Left renal cortex interstitium (tissue), 4 donors: ENCODE measurements at places on chromosomes 5 and 9. TPM values are rescaled to one million over a fixed set of nuclear protein-coding genes. Genes with fewer than 3 reads are reported as not detected.
A peak's percentile ranks its signal among the peaks of the same experiment; 100 is the strongest.

TMEM8B gene
- polyA plus RNA-seq: 28.7 TPM

- DNase-seq: no peak
Measured at GRCh38 chr5:35990520-35990919, 670 bp downstream of the UGT3A1 start.

DNA sequence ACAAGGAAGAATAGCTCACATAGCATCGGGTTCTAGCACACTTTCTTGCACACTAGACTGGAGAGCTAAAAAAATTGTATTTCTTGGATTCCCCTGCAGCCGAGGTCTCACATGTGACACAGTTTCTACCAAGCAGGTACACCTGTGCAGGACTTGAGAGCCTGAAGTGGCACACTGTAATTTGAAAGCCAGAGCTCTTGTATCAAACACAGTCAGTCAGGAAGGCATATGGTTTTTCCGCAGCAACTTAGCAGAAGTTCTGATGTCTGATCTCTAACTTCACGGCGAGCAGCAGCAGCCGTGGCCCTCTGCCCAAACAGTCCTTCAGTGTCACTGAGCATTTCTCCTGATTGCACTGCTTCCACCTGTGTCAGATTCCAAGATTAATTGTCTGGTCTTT is 25.5 kb downstream of the TMEM245 start:
- DNase-seq: no peak

- DNase-seq: no peak
Measured at GRCh38 chr9:99425923-99426842, 204.1 kb downstream of the SEC61B start.

- DNase-seq: no peak
Measured at GRCh38 chr5:144060598-144060997, 109.9 kb downstream of the YIPF5 start.

DNA sequence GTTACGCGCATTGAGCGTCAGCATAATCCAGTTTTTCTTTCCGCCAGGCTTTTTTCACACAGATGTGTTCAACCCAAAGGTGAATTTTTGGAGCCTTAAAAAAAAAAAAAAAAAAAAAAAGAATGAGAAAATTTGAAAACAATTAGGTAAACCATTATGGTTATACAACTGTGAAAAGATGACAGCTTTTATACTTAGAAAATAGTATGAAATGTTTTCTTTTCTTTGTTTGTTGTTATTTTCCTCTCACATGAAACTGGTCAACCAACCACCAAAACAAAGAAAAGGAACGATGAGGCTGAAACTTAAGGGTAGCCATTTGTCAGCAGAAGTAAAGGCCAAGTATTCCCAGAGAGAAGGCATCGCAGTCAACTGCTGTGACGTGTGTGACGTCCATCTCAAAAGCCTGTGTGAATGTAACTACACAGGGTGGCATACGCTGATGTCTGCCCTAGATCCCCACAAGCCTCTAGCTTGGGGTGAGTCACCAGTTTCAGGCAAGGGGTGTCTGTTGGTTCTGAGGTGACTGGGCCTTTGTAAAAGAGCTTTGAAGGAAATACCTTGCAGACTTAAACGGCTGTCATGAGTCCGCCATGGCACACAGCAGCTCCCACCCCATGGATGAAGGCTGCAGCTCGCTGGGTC is 182.9 kb downstream of the AOPEP start:
- no peak for DNase-seq

DNA sequence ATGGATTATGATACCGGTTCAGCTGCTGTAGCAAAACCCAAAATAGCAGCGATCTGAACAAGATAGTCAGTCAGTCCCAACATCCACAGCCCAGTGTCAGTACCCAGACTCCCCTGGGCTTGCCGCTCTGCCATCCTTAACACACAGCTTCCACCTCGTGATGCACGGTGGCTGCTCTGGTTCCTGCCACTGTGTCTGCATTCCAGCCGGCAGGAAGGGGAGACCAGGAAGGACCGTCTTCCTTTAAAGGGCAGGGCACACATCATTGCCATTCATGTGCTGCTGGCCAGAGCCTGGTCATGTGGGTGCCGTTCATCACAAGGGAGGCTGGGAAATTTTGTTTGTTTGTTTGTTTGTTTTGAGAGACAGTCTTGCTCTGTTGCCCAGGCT is 131.0 kb upstream of the IER5L start:
- no peak for DNase-seq

- DNase-seq: no peak
Measured at GRCh38 chr9:134321531-134321930, 4.7 kb upstream of the RXRA start.

GRCh38 chr9:134863306-134863902 is 17.2 kb upstream of the FCN2 start:
- no peak for DNase-seq

CCDC183 gene
- 3.7 TPM for polyA plus RNA-seq

DNA sequence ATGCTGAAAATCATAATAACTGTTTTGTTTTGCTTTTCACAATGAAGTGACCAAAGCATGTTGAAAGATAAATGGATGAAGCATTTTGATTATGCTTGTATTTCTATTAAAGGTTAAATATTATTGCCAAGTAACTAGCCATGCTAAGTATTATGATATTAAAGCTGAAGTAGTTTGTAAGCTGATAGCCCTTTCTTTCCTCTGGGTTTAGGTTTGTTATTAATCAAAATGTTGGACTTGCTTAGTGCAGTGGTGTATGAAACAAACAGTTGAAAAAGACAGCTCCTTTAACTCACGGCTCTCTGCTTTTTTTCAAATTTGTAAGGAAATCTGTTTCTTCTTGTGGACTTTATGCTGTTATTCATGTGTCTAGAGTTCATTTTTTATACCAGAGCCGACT is 246.0 kb downstream of the CWC27 start:
- DNase-seq: no peak

LAMC3 gene
- 38.8 TPM for polyA plus RNA-seq

- no peak for DNase-seq
Measured at GRCh38 chr5:170302653-170303501, 5.3 kb upstream of the LCP2 start.

AQP3 gene
- 100 TPM for polyA plus RNA-seq

DNA sequence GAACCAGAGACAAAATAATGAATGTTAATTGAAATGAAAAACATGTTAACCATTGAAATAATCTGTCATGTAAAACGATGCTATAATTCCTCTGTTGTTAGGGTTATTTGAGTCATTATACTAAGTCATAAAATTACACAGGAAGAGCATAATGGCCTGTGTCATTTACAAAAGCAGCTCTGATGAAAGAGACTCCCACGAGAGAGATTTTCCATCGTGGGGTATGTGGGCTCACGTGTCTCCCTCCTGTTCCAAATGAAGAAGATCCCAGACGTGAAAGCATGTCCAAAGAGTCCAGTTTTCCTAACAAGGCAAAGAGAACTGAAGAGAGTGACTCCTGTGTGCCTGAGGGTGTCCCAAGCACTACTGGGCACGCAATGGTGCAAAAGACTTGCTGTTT is 379.8 kb downstream of the SPOCK1 start:
- DNase-seq: no peak

- DNase-seq: no peak
Measured at GRCh38 chr9:18910435-18910834, 122.6 kb downstream of the SAXO1 start.

CHD1 gene
- 81.8 TPM for polyA plus RNA-seq

GRCh38 chr5:62112689-62113228 is 193.2 kb upstream of the KIF2A start:
- DNase-seq: no peak

DMRT3 gene
- 1.9 TPM for polyA plus RNA-seq

- peak; percentile 65 for DNase-seq
Measured at GRCh38 chr5:142280066-142281007, 44.5 kb downstream of the SPRY4 start.

MYMK gene
- polyA plus RNA-seq: not detected

SPATA31A3 gene
- polyA plus RNA-seq: not detected

- DNase-seq: no peak
Measured at GRCh38 chr9:114958021-114958843, 27.8 kb upstream of the TNFSF8 start.

DNA sequence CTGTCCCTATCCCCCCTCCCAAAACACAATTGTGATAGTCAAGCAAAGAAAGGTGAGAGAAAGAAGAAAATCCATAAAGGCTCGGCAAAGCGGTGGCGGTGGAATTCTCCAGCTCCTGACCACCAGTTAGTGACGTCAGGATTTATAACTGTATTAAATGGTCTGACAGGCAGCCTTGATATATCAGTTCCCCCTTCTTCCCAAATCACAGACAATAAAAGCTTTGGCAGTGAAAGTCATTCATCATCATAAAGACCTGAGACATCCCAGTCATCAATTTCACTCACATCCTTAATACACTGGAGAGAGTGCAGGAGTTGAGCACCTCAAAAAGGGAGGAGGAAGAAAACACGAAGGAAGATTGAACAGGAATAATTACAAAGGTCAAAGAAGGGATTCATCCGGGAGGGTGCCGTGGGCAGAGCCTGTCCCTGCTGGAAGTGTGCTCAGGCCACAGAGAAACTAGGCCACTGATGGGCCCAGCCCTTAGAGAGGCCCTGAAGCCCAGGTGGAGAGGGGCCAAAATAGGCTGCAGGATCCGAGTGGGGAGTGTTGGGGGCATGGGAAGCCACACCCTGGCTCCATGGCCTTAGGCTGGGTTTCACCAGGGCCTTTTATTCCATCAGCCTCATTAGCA is 131.9 kb downstream of the PAX5 start:
- DNase-seq: no peak

GRCh38 chr9:112782218-112782617 is 31.7 kb downstream of the SNX30 start:
- DNase-seq: no peak

SIL1 gene
- polyA plus RNA-seq: 55.8 TPM

DNA sequence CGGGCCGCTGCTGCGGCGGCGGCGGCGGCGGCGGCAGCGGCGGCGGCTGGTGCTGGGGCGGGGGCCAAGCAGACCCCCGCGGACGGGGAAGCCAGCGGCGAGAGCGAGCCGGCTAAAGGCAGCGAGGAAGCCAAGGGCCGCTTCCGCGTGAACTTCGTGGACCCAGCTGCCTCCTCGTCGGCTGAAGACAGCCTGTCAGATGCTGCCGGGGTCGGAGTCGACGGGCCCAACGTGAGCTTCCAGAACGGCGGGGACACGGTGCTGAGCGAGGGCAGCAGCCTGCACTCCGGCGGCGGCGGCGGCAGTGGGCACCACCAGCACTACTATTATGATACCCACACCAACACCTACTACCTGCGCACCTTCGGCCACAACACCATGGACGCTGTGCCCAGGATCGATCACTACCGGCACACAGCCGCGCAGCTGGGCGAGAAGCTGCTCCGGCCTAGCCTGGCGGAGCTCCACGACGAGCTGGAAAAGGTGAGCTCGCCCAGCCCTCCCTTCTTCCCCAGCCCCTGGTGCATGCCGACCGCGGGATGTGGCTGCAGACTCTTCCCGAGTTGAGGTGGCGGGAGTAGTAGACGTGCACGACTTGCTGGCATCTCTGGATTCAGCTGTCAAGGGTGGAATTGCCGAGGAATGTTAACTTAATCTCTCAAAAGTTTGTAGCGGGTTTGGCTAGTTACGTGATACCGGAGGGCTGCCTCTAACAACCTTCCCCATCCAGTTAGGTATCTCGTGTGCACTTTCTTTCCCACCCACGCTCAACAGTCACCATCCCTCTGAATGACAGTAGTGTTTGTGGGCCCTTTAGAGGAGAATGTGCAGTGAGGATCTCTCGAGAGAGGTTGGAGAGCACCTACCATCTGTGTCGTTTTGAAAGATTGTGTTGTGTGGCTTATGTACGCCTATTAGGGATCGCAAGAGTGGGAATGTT is 932 bp downstream of the SLC12A2 start:
- no peak for DNase-seq

C1QTNF3 gene
- 46.4 TPM for polyA plus RNA-seq

PCDHGB4 gene
- 5.9 TPM for polyA plus RNA-seq

NR5A1 gene
- not detected for polyA plus RNA-seq

PCDHA6 gene
- polyA plus RNA-seq: 0.46 TPM

AOPEP gene
- 50.9 TPM for polyA plus RNA-seq

DNA sequence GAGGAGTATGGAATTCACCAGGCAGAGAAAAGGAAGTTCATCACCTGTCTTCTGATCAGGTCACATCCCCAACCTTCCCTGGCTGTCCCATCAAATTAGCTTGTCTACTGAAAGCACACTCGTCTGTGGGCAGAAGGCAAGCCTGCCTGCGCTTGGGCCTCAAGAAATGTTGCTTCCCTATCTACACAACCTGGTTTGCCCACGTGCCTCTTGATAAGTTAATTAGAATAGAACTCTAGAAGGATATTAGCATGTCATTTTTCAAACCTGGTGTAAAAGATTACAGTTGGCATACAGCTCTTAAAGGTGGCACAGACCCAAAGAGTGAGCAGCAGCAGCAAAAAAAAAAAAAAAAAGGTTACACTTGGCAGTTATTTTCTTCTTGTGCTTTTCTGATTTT is 5.1 kb downstream of the TTC23L start:
- DNase-seq: no peak

DNA sequence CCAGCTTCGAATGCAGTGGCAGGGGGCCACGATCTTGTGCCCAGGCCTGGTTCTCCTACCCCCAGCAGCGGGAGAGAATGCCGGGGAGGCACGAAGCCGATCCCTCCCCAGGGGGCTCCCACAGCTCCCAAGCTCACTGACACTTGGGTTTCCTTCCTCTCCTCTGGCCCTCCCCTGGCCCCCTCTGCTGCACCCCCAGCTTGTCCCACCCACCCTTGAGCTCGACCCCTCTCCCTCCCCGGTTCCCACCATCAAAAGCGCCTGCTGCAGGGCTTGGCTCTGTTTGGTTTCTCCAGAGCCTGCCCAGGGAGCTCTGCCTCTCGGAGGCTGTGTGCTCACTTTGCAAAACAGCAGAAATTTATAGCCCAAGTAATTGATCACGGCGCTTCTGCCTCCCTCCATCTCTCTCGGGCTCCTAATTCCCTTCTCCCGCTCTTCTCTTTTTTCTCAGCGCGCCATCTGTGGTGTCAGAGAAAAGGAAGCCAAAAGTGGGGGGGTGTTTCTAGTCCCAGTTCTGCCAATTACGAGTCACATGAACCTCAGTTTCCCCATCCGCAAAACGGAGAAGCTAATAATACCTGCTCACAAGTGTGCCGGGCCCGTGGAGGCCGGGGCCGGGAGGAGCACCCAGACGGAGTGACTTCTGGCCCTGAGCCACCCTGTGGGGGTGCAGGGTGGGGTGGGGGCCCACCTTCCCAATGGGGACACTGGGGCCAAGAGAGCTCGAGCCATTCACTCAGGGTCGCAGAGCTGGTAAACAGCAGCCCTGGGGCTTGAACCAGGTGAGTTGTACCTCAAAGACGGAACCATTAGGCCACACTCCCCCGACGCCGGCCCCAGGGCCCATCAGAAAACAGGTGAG is 141.2 kb upstream of the IER5L start:
- no peak for DNase-seq

DNA sequence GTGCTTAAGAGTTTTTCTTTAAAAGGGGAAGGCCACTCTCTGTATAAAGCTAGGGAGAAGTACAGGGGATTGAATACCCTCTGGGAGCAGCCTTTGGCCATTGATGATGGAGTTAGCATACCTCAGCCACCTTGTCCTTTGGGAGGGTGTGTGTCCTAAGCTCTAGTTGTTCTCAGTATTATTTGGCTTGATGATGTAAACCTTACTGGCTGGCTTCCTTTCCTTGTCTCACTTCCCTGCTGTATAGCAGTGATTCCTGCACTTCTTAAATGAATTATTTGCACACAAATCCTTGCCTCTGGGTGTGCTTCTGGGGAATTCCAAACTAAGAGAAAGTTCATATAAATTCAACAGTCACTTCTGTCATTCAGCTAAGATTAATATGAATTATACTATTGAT is 234.9 kb upstream of the RIOK2 start:
- DNase-seq: no peak
